ENCODE measurements at places on chromosomes 7 and 10. TPM values are rescaled to one million over a fixed set of nuclear protein-coding genes. Genes with fewer than 3 reads are reported as not detected.

PPP1R3C gene
- 20.4 TPM for total RNA-seq

LRIT1 gene
- total RNA-seq: not detected

SDK1 gene
- total RNA-seq: 0.27 TPM

LUC7L2 gene
- 40.9 TPM for total RNA-seq

ADCK2 gene
- total RNA-seq: 20.5 TPM

CPA2 gene
- 0.09 TPM for total RNA-seq

DMTF1 gene
- total RNA-seq: 22.6 TPM

H2BK1 gene
- not detected for total RNA-seq

BAMBI gene
- 13.1 TPM for total RNA-seq

CC2D2B gene
- 0.13 TPM for total RNA-seq

CCL26 gene
- total RNA-seq: 8.8 TPM

SPDYE1 gene
- total RNA-seq: not detected

SAP25 gene
- 1.3 TPM for total RNA-seq

CRTAC1 gene
- total RNA-seq: 1.4 TPM

CALML5 gene
- not detected for total RNA-seq

DYDC2 gene
- total RNA-seq: 0.07 TPM

CRYGN gene
- not detected for total RNA-seq

FGFR2 gene
- 0.36 TPM for total RNA-seq

NRG3 gene
- not detected for total RNA-seq

CHN2 gene
- not detected for total RNA-seq

GIMAP1 gene
- total RNA-seq: not detected

SYT15B gene
- total RNA-seq: 2.7 TPM

WASL gene
- 24.3 TPM for total RNA-seq

HMX3 gene
- not detected for total RNA-seq

MUC12 gene
- total RNA-seq: 20.6 TPM

CALHM1 gene
- not detected for total RNA-seq

SDHAF3 gene
- total RNA-seq: 20.5 TPM

PTEN gene
- 37.4 TPM for total RNA-seq

P4HA1 gene
- total RNA-seq: 19.0 TPM

OPALIN gene
- not detected for total RNA-seq

DDX56 gene
- total RNA-seq: 110 TPM

TMEM196 gene
- total RNA-seq: not detected

CH25H gene
- total RNA-seq: not detected

HOXA3 gene
- 10.2 TPM for total RNA-seq

NOLC1 gene
- total RNA-seq: 170 TPM

MRPS16 gene
- 125 TPM for total RNA-seq

All from A549 treated with CORT108297 at 1 μM for 4 hours (cell line).